Effector memory CD4-positive, alpha-beta T cell (primary cell): ENCODE measurements at places on chromosomes 7 and 10.

DNA sequence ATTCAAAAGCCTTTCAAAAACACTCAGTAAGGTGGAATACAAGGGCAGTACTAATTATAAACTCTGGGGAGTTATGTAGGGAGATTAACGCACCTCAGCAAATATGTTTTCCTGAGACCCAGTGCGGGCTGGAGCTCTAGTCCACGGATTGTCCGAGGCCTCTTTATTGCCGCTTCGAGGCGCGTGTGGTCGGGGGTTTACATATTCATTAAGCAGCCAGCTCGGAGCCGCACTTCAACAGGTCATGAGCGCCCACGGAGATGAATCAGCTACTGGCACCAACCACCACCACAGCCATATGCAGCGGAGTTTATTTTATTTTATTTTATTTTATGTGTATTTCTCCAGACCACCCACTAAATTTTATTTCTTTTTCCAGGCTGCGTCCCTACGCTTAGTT, 195.9 kb upstream of the ADARB2 start:
- DNase-seq = no peak

GRCh38 chr10:58239561-58240169, 28.0 kb downstream of the IPMK start:
- DNase-seq = no peak

GRCh38 chr10:24884793-24885192, 67.6 kb downstream of the PRTFDC1 start:
- no peak for DNase-seq

DNA sequence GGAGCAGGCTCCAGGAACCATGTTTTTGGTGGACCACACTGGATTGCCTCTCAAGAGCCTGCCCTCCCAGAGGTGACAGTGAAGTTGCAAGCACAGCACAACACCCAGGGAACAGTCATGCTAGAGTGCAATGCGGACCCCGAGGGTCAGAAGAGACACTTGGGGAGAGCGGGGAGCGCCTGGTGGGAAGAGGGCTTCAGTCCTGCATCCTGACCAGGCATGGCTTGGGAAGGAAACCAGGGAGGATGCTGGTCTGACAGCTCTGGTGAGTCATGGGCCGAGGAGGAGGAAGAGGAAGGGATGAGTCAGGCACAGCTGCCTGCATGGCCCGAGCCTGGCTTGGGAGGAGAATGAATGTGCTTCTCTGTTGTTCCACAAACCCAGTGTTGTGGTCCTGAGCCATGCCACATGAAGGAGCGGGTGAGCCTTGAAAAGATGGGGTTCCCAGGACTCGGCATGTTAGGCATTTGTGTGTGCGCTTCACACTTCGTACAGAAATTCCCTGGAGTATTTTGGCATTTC, 29.5 kb upstream of the ANKRD2 start:
- no peak for DNase-seq

GRCh38 chr7:115676080-115676479, 354.5 kb downstream of the TFEC start:
- no peak for DNase-seq

DNA sequence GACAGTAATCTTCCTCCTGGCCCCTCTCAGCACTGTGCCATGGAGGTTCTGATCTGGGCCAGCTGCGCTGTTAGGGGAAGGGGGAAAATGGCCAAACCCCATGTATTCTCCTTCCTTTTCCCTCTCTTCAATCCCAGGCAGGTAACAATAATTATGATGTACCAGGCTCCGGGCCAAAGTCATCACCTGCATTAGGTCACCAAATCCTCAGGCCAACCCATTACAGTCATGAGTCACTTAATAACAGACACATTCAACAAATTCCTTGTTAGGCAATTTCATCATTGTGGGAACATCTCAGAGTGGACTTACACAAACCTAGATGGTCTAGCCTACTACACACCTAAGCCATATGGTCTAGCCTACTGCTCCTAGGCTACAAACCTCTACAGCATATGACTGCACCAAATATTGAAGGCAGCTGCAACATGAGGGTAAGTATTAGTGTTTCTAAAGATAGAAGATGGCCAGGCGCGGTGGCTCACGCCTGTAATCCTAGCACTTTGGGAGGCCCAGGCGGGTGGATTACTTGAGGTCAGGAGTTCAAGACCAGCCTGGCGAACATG, 2.2 kb upstream of the HSPB1 start:
- no peak for DNase-seq

DNA sequence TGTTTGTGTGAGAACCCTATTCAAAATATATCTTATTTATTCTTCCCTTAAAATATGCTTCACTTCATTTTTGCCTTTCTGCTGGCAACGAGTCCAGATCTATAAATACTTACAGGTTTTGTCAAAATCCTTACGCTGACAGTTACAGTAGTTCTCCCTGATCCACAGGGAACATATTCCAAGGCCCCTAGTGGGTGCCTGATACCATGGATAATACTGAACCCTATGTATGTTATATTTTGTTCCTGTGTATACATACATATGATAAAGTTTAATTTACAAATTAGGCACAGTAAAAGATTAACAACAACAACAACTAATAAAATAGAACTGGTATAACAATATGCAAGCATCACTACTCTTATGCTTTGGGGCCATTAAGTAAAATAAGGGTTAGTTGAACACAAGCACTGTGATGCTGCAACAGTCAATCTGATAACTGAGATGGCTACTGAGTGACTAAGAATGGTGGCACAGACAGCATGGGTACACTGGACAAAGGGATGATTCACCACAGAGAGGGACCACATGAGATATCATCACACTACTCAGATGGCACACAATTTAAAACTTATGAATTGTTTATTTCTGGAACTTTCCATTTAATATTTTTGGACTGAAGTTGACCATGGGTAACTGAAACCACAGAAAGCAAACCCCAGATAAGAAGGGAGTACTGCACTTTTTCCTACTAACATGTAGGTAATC, 29.4 kb upstream of the PCGF5 start:
- no peak for DNase-seq

DNA sequence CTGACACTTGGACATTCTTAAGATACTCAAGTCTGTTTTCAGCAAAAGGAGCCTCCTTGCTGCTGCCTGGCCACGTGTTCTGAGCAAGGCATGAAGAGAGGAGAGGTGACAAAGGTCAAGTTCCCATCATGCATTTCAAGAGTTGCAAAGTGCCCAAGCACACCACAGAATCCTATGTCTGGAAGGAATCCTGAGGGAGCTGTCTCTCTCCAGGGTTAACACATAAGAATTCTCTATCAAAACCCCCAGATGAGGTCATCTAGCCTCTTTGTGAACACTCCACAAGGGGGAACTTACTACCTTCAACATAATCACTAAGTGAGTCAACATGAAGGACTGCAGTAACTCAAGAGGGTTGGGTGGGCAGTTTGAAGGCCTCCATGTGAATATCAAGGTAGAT, 155.5 kb downstream of the RNF216 start:
- no peak for DNase-seq

DNA sequence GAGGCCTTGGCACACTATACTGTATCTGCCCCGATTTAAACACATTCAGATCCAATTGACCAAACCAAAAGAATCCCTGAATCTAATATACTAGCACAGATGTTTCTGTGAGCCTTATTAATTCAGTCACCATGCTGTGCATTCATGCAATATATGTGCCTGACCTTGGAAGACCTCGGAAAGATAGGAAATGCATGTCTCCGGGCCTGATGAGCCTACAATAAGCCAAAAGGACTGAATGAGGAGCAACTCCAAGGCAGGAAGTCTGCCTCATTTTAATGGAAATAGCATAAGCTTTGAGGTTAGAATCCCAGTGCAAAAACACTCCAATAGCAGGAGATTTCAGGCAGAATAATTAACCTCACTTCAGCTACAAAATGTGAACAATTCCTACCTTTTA, 316.7 kb downstream of the LRRTM3 start:
- DNase-seq = no peak

GRCh38 chr10:125756196-125756595, 19.4 kb downstream of the MMP21 start:
- DNase-seq = no peak

DNA sequence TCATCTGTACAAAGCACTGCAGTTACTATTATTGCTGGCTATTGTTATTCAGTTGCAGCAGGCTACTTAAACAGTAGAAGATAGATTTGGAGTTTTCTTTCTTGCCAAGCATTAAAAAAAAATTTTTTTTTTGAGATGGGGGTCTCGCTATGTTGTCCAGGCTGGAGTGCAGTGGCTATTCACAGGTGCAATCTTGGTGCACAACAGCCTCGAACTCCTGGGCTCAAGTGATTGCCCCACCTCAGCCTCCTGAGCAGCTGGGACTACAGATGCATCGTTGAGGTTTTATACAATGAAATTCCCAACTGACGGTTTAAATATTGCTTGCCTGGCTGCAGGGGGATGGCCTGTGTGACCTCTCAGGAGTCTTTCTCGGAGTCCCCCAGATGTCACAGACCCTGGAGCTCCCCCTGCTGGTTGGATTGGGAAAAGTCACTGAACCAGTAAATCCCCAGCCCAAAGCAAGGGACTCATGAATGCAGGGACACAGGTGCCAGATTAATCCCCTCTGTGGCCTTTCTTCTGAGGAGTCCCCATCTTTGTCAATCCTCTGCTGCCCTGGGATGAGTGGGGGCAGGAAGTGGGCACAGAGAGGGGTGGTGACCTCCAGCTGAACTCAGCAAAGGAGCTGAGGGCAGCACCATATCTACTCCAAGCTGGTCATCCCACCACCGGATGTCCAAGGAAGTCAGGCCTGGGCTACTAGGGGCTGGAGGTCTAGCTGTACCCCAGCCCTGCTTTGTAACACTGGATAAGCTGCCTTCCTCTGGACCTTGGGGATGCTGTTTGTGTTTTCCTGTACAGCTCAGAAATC, 149.6 kb downstream of the C10orf105 start:
- peak; percentile 44 for DNase-seq

DNA sequence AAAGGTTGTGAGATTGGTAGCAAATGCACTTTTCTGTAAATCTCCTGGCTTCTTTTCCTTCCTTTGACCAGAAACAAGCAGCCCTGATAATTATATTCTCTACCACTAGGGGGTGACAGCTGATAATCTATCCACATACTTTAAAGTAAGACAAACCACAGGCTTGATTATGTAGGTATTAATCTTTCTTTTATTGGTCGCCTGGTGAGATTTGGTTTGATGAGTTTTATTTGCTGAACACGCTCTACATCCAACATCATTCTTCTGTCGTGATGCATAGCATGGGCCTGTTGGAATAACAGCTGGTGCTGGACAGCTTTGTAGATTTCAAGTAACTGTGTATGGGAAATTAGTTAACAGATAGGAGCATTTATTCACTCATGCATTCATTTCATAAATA, 63.5 kb downstream of the ZNF365 start:
- DNase-seq = no peak

GRCh38 chr10:3486346-3487065, 298.5 kb downstream of the KLF6 start:
- DNase-seq = no peak

DNA sequence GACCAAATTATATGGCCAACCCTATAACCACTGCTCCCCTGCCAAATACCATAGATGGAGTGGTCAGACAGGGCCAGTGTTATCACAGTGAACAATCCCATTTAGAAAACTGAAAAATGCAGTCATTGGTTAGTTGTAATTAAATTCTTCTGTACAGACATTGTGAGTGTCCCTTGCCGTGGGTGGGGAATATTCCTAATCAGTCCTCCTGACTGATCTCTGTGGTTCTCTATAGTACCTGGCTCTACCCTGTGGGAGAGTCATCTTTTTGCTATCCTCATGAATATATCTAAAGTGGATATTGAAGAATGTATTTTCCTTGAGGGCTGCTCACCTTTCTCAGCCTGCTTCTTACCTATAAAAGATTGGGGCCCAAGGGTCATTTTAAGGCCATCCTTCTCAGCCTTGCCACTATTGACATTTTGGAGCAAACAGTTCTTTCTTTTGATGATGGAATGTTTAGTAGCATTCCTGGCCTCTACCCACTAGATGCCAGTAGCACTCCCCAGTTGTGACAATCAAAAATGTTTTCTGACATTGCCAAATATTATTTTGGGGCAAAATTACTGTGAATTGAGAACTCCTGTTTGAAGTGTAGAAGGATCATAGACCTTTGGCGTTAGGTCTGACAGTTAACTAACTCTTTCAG, 110.2 kb downstream of the MAPK8 start:
- no peak for DNase-seq

GRCh38 chr10:58291538-58292174, 22.7 kb downstream of the CISD1 start:
- no peak for DNase-seq

DNA sequence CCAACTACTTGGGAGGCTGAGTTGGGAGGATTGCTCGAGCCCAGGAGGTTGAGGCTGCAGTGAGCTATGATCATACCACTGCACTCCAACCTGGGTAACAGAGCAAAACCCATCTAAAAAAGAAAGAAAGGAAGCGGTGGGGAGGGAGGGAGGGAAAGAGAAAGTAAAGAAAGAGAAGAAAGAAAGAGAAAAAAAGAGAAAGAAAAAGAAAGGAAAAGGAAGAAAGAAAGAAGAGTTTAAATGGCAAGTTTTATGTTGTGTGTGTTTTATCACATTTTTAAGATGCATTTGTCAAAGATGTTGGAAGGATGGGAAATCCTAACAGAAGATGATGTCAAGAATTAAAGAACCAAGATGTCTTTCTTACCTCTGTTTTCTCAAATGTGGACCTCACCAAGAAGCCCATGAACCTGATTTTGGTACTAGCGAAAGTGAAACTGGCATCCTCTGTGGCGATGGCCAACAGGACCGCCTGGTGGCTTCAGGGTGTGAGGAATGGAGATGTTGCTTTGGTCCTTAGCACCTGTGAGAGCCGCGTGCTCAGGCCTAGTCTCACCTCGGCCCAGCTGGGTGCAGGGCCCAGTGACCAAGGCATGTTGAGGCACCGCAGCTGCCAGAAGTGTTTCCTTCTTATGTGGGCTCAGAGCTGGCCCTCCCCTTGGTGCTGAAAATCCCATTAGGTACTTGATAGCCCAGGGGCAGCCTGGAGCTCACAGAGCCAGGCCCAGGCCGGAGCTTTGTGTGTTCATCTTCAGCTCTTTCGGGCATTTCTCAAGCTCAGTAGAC, 9.8 kb downstream of the UCMA start:
- DNase-seq = no peak

GRCh38 chr7:2359610-2360009, 5.0 kb downstream of the EIF3B start:
- no peak for DNase-seq

- no peak for DNase-seq
Measured at GRCh38 chr10:79179164-79179956, 110.6 kb downstream of the ZMIZ1 start.

GRCh38 chr7:78171398-78171797, 372.8 kb downstream of the PHTF2 start:
- DNase-seq = no peak

- DNase-seq = no peak
Measured at GRCh38 chr7:123352973-123353372, 153.2 kb upstream of the SLC13A1 start.

- DNase-seq = no peak
Measured at GRCh38 chr10:21808550-21808949, 195.0 kb downstream of the DNAJC1 start.

DNA sequence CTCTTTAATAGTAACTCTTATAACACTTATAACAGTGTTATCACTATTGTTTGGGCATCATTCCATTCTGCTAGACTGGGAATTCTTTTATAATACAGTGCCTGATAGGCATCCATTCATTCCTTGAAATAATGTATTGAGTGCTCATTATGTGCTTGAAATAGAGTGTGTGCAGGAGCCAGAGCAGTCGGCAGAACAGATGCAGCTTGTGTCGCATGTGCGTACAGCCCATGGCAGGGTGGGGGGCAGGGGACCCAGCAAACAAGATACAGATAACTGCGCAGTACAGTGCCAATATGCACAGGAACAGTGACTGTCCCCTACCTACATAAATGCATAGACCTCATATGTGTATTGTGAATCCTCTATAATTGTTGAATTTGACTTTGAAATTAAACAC, 99.3 kb downstream of the KAT6B start:
- DNase-seq = no peak
